HCT116 (cell line): ENCODE measurements at places on chromosomes 1 and 21. TPM values are rescaled to one million over a fixed set of nuclear protein-coding genes. Genes with fewer than 3 reads are reported as not detected.

DNA sequence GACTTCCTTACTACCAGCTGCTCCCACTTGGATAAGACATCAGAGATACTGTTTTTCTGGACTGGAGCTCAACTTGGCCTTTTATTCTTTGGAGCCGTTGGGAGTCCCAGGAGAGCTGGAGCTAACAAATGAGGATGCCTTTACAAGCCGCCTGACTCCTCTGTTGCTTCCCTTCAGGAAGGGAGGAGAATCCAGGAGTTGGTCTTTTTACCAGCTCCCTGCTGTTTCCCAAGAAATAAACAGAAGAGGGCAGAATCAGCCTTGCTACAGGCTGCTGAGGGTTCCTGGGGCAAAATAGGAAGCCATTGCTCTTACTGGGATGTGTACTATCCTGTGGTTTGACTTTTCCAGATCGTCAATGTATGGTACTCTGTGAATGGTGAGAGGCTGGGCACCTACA is 1.5 kb downstream of the EIF3I start:
- DNase-seq = no peak

- no peak for DNase-seq
Observed at GRCh38 chr1:12453400-12454343, 164.3 kb downstream of the DHRS3 start.

- DNase-seq = no peak
Observed at GRCh38 chr1:114040273-114041015, 61.2 kb downstream of the OLFML3 start.

GRCh38 chr1:156119503-156120209 is 5.1 kb downstream of the LMNA start:
- DNase-seq = no peak

DNA sequence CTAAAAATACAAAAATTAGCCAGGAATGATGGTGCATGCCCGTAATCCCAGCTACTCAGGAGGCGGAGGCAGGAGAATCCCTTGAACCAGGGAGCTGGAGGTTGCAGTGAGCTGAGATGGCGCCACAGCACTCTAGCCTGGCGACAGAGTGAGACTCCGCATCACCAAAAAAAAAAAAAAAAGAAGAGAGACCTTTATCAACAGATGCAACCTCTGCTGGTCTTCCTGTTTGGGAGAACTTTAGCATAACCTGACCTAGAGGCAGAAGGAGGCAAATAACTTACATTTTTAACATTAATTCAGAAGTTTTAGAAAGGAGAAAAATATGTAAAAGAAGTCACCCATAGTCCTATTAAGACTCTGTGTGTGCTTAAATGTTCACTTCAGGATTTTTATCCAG is 32.4 kb downstream of the SLAMF1 start:
- no peak for DNase-seq

DNA sequence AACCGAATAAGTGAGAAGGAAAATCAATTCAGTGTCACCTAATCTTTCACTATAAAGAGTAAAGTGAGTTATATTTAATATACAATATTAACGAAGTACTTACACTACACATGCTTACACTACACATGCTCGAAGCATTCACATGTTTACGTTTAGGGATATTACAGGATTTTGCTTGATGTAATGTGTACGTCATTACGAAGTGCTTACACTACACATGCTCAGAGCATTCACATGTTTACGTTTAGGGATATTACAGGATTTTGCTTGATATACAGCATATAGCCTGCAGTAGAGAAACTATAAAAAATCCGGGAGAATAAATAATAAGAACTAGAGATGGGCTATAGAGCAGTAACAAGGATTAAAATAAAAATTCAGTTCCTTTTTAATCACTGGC is 538.8 kb upstream of the CXADR start:
- DNase-seq = no peak

GRCh38 chr1:48726139-48726538 is 50.6 kb downstream of the BEND5 start:
- no peak for DNase-seq

GRCh38 chr1:152953761-152954160 is 6.8 kb downstream of the SPRR5 start:
- no peak for DNase-seq

DNA sequence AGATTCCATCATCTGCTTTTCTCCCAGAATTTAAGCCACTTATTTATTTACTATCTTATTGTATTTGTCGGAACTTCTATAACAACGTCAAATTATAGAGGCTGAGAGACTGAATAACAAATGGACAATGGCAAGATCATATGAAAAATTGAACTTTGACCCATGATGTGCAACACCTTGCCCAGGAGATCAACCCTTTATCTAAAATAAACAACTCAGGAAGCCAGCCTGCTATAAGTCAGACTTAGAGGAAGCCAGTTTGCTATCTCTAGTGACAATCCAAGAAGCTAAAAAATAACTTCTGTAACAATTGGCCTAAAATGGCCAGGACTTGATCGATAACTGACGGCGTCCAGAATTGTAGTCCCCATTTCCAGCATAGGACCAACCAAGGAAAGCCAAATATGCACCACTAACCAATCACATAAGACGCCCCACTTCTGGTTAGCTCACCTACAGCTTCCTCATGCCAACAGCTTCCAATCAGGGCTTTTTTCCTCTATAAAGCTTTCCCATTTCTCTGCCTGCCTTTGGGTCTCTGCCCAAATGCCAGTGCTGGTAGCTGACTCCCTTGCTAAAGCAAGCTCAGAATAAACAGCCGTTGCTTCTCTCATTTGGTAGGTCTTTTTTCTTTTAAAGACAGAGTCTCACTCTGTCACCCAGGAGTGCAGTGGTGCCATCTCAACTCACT is 28.5 kb downstream of the ANP32E start:
- no peak for DNase-seq

- no peak for DNase-seq
Observed at GRCh38 chr1:111214884-111215283, 12.6 kb upstream of the CHI3L2 start.

- no peak for DNase-seq
Observed at GRCh38 chr1:24111262-24111995, 506 bp downstream of the MYOM3 start.

DNA sequence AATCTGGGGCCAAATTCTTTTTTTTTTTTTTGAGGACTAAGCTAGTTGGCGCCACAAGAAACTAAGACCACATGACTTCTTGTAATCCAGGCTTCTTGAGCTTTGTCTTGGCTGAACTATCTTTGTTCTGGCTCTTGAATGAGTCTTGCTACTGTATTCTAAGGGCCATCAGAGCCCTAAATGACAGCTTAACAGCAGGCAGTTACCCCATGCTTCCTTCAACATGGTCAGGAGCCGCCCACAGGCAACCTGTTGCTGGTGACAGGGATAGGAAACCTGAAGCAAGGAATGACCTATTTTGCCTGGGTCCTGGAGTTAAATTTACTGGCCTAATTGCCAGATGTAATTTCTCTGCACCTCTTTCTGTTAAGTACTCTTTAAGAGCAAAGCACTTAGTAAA is 188.2 kb upstream of the PLXNA2 start:
- DNase-seq = no peak

DNA sequence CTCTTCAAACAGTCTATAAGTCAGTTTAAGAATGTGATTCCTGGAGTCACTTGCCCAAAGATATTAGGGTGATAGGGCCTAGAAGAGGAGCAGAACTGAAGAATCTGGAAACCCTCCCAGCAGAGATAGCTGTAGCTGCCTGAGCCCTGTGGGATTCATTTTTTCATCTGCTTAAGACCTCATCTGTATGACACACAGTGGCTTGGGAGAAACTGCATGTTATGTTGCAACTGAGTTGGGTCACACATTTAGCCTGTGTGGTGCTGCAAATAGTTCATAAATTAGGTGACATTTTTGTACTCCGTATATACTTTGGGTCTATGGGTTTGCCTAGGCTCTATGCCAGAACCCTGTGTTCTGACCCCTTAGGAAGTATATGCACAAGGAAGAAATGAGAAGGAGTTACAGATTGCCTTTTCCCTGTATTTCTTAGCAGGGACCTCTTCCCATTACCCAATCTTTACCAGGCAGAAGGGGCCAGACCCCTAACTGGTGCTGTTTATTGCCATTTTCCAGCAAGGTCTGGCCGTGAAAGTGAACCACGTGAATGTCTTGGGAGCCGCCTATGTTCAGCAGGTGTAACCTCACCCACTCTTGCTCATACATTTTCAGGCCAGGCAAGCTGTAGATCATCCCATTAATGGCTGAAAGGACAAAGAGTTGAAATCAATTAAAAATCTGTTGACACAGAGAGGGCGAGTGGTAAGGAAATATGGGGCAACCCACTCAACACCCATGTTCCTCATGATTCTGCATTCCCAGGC is 41.9 kb upstream of the SLC19A2 start:
- DNase-seq = no peak

DNA sequence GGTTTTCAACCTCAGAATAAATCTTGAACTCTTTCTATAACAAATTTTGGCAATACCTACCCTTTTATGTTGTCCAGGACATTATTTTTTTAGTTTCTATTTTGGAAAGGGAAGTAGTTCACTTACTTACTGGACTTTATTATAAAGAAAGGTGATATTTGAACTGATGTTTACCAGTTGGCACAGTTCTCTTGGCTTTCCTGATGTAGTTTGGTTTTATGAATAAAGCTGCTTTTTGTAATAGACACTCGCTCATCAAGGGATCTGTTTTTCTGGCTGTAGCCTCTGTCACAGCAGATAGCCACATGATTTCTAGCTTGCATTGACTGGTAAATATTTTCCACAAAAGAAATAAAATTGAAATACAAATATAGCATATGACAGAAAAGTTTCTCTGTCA is 40.9 kb upstream of the METTL18 start:
- no peak for DNase-seq

- no peak for DNase-seq
Observed at GRCh38 chr21:20451046-20451445, 547.2 kb upstream of the NCAM2 start.

GRCh38 chr1:175801979-175802378 is 58.6 kb upstream of the TNR start:
- no peak for DNase-seq

GRCh38 chr1:16065269-16065576 is 8.2 kb downstream of the FAM131C start:
- no peak for DNase-seq

DNA sequence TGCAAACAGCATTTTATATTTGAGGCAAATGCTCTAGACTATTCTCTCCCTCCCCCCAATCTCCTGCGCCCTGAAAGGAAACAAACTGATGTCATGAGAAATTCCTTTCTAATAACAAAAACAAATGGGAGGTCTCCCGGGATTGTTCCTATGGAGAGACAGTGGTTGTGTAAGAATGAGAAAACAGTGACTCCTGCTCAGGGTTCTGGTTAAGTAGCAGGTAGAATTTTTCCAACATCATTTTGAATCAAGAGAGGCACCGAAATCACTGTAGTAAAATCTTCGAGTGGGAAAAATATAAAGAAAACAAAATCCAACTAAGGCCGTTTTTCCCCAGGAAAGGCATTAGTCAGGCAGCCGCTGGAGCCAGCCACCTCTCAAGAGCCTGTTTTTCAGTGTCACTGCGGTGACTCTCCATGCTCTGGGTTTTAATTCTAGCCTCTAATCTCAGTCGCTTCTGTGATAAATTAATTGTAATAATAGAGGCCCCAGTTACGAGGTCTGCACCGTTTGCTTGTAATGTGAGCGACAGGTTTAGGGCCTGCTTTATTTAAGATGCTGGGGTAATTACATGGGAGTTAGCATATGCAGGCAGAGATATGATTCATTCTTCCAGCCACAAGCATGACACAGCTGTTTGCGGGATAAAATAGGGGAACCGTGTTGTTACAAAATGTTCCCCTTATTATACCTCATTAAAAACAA is 80.3 kb downstream of the RNF220 start:
- no peak for DNase-seq

GRCh38 chr1:34406377-34406776 is 229.7 kb downstream of the C1orf94 start:
- DNase-seq = no peak

DNA sequence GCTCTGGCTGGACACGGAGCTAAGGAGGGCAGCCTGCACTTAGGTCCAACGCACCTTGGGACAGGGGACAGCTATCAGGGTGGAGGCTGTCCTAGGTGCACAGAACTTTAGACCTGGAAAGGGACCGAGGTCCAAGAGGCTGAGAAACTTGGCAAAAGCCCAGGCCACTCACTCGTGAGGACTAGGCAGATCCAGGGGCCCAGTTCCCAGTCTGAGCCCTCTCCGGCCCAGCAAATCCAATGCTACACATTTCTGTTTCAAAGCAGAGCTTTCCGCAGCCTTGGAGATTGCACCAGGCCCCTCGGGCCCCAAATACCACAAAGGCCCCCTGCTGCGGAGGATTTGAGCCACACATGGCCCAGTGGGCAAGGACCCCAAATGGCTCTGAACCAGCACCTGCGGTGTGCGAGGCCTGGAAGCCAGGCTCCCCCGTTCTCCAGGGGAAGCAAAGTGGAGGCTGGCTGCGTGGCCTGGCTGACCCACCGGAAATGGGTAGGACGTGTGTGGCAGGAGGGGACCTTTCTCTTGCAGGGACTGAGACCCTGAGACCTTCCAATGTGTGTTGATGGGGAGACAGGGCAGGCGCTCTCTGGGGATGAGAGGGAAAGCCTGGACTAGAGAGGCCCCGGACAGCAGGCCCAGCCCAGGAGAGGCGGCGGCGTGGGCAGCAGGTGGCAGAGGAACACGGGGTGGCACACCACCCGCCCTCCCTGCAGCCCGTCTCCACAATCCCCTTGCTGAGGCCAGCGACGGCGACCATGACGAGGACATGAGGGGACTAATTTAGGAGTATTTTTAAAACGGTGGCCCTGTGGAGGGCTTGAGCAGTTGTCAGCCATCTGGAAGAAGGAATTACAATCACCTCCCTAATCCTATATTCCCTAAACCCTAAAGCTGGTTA is 118.7 kb downstream of the CASZ1 start:
- DNase-seq = no peak

DNA sequence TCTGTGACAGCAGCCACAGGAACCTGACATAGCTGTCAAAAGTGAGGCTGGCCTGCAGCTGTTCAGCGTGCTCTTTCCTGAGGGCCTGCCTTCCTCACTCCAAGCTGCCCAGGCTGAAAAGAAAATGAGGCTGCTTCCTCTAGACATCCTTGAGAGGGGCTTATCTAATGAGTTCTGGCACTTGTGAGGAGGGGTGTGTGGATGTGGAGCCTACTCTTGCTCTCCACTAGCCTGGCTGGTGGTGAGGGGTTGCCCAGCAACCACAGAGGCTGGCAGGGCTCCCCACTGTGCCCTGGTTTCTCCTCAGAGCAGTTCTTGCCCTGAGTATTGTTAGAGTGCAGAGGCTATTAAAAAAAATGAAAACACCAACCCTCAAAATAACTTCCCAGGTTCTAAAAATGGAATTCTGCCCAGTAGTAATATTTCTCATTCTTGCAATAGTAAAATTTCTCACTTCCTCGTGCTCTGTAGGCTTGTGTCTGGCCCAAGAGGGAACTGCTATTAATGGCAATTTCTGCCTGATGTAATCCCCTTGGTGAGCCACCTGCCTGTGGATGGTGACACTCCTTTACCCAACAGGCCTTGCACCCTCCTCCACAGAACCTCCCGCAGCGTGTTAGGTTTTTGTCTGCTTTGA is 52.6 kb upstream of the EPS8L3 start:
- DNase-seq = no peak

The OPRD1 gene
- not detected for total RNA-seq

The FAM72C gene
- total RNA-seq = 9.5 TPM

The LCE5A gene
- total RNA-seq = not detected

The PLEKHA6 gene
- 13.1 TPM for total RNA-seq

The MARK1 gene
- total RNA-seq = 3.6 TPM
